Activated CD8-positive, alpha-beta memory T cell treated with anti-CD3 and anti-CD28 coated beads for 1 hour (primary cell): ENCODE measurements at places on chromosomes 7 and 10.

DNA sequence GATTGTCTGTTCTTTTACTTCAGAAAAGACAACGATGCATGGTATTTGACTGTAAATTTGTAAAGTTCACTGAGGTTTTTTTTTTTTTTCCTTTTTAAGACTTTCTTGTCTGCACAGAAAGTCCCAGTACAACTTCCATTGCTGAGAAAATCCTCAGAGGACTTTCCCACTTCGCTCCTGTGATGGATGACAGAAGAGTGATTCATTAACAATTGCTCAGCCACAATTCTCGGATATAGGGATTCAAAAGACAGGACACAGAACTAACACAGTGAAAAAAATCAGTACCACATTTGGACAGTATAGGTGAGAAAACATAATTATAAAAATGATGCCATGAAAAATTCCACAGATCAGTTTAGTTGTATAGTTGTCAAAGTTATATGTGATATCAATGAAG, 48.0 kb downstream of the SEC23IP start:
- DNase-seq: no peak

- DNase-seq: no peak
Measured at GRCh38 chr7:132381742-132382472, 194.4 kb downstream of the PLXNA4 start.

- no peak for DNase-seq
Measured at GRCh38 chr7:66758950-66759628, 18.6 kb downstream of the RABGEF1 start.

- DNase-seq: no peak
Measured at GRCh38 chr7:140967438-140967837, 42.7 kb upstream of the BRAF start.

DNA sequence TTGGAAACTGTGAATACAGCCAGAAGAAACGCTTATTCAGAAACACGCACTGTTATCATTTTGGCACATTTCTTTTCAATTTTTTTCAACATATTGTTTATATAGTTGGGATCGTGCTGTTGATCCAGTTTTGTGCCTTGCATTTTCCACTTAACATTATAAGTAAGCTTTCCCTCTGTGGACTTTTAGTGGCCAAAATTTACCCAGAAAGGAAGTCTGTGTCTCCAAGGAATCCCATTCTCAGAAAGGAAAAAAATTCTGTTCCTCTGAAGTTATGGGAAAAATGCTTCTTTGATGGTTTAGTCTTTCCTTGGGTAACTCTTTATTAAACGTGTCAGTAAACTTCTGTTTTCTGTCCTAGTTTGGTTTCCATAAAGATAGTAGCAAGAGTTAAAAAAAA, 280.0 kb downstream of the REEP3 start:
- DNase-seq: no peak

DNA sequence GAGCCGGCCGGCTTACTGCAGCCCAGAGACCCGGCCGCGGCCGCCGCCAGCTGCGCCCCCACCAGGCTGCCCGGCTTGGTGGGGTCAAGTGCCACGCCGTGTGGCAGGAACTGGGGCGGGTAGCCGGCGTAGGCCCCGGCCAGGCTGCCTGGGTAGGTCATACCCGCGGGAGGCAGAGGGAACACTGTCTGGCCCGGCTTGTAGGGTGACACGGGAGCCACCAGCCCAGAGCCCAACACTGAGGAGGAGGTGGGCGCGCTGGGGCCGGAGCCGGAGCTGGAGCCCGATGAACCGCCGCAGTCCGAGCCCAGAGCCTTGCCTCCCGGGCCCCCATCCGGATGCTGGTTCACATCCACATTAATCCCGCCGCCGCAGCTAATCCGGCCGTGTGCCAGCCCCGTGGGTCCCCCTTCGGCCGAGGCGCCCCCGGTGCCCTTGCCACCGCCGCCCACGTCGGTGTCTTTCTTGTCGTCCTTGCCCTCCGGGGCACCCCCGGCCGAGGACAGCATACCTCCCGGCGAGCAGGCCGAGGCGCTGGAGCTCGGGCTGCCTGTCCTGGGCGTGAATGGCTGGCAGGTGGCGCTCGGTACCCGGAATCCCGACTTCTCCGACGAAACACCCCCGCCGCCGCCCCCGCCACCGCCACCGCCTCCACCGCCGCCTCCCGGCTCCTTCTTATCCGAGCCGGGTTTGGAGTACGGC, 2.0 kb downstream of the ZNF503 start:
- DNase-seq: no peak

DNA sequence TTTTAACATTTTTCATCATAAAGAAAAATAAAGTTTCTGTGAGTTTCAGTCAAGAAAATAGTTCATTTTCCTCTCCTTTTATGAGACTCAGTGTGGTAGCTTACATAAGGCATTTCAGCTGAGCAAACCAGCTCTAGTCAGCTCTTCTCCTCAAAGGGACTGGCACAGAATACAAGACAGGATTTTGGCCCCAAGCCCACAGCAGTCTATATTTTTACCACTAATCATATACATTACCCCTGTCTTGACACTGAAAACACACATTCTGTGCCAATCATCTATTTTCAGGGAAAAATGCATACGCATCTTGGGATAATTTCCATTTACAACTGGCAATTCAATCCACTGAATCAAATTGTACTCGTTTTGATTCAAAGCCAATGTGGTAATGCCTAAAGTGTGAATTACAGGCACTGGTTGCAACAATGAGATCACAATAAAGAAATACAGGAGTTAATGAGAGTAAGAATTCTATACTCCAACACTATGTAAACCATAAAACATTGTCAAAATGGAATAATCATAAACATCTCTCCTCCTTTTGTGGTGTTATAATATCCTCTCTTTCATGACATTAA, 186.4 kb downstream of the CACNA2D1 start:
- no peak for DNase-seq

GRCh38 chr7:128165927-128166420, 75.1 kb upstream of the LEP start:
- no peak for DNase-seq

DNA sequence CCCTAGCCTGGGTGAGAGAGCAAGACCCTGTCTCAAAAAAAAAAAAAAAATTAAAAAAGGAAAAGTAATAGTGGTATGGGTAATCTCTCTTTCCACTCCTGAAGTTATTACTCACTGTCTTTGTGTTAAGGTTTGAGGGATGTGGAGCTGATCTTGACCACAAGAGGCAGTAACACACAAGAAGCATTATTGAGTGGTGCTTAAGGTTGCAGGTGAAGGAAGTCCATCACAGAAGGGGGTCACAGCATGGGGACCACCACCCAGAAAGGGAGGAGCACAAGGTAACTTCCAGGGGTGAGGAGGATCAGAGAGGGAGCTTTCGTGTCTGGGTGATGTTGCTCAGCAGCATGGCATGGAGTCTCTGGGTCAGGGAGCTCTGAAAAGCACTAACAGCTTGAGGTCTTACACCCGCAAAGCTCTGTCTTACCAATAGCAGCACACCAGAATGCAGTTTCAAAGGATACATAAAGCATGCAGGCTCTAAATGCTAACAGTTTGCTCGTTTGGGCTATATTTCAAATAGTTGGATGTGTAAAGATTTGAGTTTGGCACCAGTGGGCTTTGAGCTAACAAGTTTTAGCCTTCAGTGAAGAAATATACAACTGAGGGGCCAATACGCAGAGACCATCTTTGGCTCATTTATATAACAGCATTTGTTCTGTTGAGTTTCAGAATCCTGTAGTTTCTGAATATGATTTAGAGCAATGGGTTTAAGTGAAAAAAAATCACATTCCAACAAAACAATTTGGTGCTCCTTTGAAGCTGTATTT, 100.4 kb upstream of the DNAJC1 start:
- DNase-seq: no peak

DNA sequence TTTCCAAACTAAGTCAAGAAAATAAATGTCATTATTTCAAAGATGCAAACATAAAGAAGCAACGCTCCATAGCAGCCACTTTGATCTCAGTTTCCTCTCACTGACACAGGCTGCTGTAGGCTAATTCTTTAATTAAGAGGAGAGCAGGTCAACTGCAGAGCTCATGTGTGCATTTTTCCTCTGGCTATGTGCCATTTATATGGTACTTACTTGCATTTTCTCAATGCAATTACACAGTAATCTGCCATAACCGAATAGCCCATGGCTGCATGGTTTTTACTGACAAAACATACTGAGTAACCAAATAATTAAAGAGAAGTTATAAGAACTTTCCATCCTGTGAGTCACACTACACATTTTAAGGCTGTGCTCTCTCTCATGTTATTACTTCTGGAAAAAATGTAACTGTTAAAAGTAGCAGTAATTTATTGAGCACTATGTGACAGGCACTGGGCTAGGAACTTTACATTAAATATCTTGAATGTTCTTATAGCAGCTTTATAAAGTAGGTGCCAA, 122.0 kb downstream of the ELAPOR2 start:
- DNase-seq: no peak

DNA sequence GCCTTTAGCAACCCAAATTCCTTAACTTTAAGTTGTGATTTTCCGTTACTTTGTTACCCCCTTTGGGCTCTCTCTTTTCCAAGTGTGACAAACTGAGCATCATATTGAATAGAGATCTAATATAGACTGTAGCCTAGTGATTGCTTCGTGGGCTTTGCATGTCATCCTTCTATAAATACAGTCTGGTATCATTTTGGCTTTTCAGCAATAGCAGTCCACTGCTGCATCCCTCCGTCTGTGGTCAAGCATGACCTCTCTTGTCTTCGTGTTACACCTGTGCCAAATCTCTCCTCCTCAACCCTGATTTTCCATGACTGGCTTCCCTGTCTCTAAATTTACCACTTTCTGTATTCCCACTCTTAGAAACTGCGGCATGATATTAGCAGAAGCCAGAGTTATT, 53.8 kb upstream of the AGK start:
- no peak for DNase-seq

DNA sequence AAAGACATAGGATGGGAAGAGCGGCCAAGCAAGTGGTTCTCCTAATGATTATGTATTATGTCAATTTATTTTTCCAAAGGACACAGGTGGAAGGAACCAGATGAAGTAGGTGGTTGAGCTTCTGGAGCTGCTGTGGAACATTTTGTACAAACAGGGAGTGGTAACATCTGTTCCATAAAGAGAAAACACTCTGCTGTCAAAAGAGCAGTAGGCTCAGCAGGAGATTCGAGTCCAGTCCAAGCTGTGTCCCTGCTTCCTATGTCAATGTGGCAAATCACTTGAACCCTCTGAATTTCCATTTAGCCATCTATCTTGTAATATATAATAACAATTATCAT, 448.0 kb upstream of the ANKRD30A start:
- DNase-seq: no peak

DNA sequence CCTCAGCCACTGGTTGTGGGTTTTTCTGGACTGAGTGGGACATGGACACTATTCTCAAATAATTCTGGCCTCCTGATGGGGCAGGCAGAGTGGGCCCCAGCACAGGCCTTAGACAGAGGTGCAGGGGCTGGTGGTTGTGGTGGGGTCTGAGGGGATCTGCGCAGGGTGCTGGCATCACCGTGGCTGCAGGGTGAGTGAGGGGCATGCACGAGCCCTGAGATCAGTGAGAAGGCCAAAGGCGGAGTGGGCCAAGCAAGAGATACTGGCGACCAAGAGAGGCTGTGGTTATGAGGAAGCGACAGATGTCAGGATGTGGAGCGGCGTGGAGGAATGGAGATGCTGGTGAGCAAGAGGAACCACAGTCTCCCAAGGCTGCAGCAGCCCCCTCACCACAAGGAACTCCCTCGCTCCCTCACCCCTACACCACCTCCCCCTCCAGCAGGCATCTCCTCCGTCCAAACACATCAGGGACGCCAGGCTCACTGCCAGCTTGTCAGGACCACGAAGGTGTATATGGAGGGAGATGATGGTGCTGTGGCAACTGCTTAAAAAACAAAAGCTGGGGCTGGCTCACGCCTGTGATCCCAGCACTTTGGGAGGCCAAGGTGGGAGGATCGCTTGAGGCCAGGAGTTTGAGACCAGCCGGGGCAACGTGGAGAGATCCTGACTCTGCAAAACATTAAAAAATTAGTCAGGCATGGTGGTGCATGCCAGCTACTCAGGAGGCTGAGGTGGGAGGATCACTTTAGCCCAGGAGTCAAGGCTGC, 9.6 kb downstream of the PRF1 start:
- no peak for DNase-seq

DNA sequence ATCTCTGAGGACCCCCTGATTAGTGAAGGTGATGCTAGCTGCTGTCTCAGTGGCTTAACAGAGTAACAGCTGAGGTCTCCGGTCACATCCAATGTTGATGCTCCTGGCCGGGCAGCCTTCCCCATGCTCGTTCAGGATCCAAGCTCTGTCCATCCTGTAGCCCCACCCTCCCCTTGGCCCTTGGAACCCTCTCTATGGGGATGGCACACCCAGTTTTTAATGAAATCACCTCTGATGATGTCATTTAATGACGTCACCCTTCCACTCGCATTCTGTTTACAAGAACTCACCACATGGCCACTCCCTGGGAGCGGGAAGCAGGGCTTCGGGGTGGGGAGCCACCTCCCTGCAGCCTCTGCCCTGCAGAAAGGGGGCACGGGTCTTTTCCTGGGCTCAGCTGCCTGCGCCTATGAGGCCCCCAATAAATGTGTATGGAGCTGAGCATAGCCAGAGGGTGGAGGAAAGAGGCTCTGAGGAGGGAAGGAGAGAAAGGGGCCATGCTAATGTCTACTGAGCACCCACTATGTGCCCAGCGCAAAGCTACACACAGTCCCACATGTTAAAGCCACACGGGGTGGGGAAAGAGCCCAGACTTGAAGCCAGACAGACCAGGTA, 95.5 kb downstream of the OAT start:
- DNase-seq: no peak
